ENCODE measurements at places on chromosomes 1 and 21.

DNA sequence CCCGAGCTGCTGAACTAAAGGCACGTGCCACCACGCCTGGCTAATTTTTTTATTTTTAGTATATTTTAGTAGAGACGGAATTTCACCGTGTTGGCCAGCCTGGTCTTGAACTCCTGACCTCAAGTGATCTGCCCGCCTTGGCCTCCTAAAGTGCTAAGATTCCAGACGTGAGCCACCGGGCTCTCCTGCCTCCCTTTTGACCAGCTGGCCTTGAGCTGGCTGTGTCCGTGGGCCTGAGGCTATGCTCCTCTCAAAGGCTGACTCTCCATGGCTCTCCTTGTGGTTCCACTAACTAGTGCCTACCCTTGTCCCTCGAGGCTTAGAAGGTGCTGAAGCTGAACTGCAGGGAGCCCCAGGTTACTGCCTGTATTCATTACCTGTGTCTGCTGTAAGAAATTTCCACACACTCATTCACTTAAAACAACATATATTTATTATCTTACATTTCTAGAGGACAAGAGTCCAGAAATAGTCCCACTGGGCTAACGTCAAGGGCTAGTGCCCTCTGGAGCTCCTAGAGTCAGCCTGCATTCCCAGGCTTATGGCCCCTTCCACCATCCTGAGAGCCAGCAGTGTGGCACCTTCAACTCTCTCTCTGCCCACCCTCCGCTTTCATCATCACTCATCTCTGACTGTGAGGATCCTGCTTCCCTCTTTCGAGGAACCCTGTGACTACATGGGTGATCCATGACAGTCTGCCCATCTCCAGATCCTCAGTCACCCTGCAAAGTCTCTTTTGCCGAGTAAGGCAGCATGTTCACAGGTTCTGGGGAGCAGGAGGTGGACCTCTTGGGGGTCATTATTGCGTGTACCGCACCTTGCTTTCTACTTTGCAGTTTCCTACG lies 34.9 kb downstream of the ETS2 start:
- no peak for DNase-seq

- no peak for DNase-seq
These were observed 5.2 kb downstream of the FCRL3 start for GRCh38 chr1:157695417-157695816.

DNA sequence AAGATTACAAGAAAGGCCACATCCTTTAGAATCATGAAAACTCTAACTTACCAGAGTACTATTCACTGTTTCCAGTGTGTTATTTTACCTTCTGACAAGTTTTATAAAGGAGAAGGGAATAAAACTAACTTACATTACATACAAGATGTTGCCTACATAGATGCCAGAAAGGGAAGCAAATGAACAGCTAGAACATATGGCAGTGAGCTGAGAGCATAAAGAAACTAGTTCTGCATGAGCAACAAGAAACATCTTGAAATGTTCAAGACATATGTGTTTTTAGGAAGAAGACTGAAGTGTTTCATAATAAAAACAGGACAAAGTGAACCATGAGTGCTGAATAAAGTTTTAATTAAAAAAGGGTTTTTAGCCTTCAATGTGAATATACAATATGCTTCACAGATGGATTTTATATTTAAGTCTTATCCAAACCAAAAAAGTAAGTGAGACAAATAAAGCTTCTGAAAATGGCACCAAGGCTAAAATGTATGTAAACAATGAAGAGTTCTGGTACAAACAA lies 39.4 kb downstream of the SLC5A9 start:
- DNase-seq = no peak

DNA sequence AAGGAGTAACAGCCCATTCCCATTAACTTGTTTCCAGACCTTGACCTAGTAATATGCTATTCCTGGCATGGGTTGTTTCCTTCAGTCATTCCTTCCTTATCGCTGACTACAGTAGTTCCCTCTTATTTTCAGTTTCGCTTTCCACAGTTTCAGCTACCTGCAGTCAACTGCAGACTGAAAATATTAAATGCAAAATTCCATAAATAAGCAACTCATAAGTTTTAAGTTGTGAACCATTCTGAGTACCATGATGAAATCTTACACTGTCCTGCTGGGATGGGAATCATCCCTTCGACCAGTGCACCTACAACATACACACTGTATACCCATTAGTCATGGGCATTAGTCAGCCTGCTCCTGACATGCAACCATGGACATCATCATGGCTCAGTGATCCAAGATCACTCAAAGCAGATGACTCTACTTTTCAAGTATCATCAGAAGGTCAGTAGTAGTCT lies 66.7 kb downstream of the CCDC30 start:
- DNase-seq = no peak

GRCh38 chr1:22619798-22620197 lies 16.6 kb upstream of the C1QA start:
- DNase-seq = no peak
